Natural killer cell treated with Interleukin-12 subunit alpha and Interleukin-12 subunit beta and Interleukin-15 and Interleukin-18, amount 100 ng/mL, for 72 hours (primary cell): ENCODE measurements at places on chromosomes 11 and 22. TPM values are rescaled to one million over a fixed set of nuclear protein-coding genes. Genes with fewer than 3 reads are reported as not detected.
A peak's percentile ranks its signal among the peaks of the same experiment; 100 is the strongest.

DNA sequence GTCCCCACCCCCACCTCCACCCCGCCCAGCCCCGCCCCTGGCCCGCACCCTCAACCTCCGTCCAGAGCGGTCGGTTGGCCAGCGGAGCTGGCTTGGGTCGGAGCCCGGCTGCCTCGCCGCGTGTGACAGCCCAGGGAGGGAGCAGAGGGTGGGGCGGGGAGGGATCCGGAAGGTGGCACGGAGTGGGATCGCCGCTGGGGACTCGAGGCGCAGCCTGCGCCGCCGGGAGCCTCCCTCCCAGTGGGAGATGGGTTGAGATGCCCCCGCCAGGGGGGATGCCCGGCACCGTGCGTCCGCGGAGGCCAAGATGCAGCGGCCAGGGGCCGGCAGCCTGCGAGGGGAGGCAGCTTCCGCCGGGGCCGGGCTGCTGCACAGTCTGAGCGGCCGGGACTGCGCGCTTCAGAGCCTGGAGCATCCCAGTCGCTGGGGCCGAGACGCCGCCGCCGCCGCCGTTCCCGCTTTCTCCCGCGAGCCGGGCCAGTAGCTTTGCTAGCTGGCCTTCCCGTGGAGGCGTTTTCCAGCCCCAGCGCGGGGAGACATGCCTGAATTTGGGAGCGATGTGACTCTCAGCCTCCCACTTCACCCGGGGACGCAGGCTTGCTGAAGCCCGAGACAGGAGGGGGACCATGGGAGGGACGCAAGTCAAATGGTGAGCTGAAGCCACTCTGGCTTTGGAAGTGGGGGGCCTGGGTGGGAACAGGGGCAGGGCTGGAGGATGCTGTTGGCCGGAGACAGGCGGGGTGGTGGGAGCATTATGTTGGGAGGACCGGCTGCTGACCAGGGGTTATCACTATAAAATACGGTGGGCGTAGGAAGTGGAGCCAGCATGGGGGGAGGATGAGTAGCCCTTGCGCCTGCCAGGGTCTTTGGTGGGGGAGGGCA lies 40.2 kb downstream of the DIXDC1 start:
- DNase-seq, result no peak
- peaks cover 19% of the 10 kb centered on the region for H3K27me3 ChIP-seq
- H3K36me3 ChIP-seq, result no peaks in the 10 kb centered on the region

The USP2 gene
- not detected for total RNA-seq

DNA sequence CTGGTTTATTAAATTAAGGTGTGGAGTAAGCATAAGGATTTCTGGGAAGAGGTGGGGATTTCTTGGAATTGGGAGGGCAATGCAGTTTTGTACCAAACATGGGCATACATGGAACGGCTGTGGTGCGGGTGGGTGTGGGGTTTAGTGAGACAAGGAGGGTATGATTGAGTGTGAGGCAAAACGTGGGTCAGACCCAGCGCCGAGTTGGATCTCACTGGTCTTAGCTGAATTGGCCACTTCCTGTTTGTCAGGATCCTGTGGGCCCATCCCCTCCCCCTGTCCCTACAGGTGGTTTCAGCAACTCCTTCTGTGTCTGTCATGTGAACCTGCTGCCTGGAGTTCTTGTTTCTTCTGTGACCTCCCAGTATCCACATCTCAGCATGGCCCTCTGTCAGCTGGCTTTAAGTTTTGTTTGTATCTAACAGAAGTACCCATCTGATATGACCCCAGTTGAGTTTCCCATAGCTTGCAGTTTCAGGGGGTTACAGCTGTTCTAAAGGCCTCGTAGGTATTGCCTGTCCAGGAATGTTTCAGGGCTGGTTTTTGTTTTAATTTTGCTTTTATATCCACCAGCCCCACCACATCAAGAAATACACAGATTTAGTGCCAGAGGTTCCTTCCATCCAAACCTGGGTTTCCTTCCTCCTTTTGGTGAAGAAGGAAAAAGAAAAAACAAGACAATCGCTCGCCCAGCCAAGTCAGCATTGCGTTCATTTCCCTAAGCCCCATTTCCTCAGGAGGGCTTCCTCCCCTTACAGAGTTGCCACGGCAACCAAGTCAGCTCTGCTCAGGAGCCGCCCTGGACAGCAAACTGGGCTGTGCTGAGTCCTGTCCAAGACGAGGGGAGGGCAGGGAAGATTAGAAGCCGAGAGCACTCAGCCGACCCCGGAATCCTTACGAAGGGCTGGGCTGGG lies 6.0 kb downstream of the APOL1 start:
- peak overlapping the region; percentile 77 for H3K4me3 ChIP-seq
- H3K4me1 ChIP-seq, result peaks cover 53% of the 10 kb centered on the region
- DNase-seq, result no peak
- no peaks in the 10 kb centered on the region for H3K27me3 ChIP-seq
- H3K36me3 ChIP-seq, result peaks cover 19% of the 10 kb centered on the region
- peak overlapping the region; percentile 84 for H3K27ac ChIP-seq

- peak overlapping the region; percentile 92 for H3K27ac ChIP-seq
- no peak for DNase-seq
- peaks cover 46% of the 10 kb centered on the region for H3K4me1 ChIP-seq
- H3K36me3 ChIP-seq, result no peaks in the 10 kb centered on the region
Measured at GRCh38 chr11:67438158-67438902, 848 bp upstream of the PTPRCAP start.

- no peak for DNase-seq
- no peaks in the 10 kb centered on the region for H3K36me3 ChIP-seq
- no peak overlapping the region for H3K27ac ChIP-seq
- H3K4me3 ChIP-seq, result no peak overlapping the region
Measured at GRCh38 chr11:124830749-124831148, 30.5 kb upstream of the MSANTD2 start.

- H3K36me3 ChIP-seq, result peaks cover 14% of the 10 kb centered on the region
- no peak overlapping the region for H3K27ac ChIP-seq
- peaks cover 16% of the 10 kb centered on the region for H3K4me1 ChIP-seq
Measured at GRCh38 chr11:63503492-63503891, 2.4 kb upstream of the LGALS12 start.

DNA sequence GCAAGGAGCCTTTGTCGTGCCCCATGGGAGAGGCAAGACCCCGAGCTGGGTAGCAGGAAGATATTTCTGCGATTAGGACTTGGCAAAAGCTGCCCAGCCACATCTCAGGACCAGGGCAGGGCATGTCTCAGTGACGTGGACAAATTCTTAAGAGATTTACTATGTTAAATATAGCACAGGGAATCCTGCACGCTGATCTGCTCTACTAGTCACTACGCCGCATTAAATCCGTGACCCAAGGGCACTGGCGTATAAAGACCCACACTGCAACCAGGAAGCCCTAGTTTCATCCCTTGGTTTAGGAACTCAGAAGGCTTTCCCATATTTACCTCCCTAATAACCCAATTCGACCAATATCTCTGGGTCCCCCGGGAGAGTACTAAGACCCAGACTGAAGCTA lies 35.1 kb downstream of the AP1B1 start:
- no peaks in the 10 kb centered on the region for H3K4me1 ChIP-seq
- H3K27me3 ChIP-seq, result no peaks in the 10 kb centered on the region
- no peak overlapping the region for H3K27ac ChIP-seq
- DNase-seq, result no peak
- H3K4me3 ChIP-seq, result no peak overlapping the region

DNA sequence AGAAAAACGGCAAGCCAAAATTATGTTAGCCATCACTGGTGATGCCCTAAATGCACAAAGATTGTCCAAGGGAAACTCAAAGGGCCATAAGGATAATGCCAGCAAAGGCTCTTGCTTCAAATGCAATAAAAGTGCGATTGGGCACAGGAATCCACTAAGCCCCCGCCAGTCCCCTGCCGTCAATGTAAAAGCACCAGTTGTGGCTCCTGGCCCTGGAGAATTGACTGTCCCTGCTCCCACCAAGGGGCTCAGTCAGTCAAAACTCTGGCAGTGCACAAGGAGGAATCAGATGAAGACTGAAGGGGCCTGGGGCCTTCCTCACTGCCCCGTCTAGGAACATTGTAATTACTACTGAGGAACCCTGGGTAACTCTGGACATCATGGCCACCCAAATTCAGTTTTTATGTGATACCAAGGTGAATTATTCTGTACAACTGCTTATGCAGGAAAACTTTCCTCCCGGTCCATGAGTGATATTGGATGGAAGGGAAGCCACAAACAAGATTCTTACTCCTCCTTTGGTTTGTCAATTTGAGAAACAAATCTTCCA lies 85.6 kb downstream of the PIWIL4 start:
- no peak for DNase-seq
- peaks cover 23% of the 10 kb centered on the region for H3K27me3 ChIP-seq
- no peaks in the 10 kb centered on the region for H3K36me3 ChIP-seq
- no peak overlapping the region for H3K4me3 ChIP-seq

- no peak for DNase-seq
- peaks cover 14% of the 10 kb centered on the region for H3K27me3 ChIP-seq
- no peaks in the 10 kb centered on the region for H3K36me3 ChIP-seq
- no peak overlapping the region for H3K4me3 ChIP-seq
Measured at GRCh38 chr11:129239207-129239606, 47.1 kb upstream of the ARHGAP32 start.
